Breast epithelium (tissue), 4 donors: ENCODE measurements at places on chromosomes 4 and X. TPM values are rescaled to one million over a fixed set of nuclear protein-coding genes. Genes with fewer than 3 reads are reported as not detected.

TAF7L gene
- total RNA-seq, result 0.32 TPM

DNA sequence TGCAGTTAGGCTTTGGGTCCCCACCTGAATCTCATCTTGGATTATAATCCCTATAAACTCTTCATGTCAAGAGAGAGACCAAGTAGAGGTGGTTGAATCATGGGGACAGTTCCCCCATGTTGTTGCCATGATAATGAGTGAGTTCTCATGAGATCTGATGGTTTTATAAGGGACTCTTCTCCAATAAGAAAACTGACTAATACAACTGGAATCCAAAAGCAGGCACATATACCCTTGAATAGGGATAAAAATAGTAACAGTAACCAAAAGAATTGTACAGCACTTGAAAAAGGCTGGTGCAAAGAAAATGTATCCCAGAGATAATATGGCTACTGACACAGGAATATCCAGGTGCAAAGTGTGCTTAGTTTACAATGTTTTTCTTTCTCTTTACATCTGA lies 351.5 kb upstream of the MAD2L1 start:
- no peak for DNase-seq

DNA sequence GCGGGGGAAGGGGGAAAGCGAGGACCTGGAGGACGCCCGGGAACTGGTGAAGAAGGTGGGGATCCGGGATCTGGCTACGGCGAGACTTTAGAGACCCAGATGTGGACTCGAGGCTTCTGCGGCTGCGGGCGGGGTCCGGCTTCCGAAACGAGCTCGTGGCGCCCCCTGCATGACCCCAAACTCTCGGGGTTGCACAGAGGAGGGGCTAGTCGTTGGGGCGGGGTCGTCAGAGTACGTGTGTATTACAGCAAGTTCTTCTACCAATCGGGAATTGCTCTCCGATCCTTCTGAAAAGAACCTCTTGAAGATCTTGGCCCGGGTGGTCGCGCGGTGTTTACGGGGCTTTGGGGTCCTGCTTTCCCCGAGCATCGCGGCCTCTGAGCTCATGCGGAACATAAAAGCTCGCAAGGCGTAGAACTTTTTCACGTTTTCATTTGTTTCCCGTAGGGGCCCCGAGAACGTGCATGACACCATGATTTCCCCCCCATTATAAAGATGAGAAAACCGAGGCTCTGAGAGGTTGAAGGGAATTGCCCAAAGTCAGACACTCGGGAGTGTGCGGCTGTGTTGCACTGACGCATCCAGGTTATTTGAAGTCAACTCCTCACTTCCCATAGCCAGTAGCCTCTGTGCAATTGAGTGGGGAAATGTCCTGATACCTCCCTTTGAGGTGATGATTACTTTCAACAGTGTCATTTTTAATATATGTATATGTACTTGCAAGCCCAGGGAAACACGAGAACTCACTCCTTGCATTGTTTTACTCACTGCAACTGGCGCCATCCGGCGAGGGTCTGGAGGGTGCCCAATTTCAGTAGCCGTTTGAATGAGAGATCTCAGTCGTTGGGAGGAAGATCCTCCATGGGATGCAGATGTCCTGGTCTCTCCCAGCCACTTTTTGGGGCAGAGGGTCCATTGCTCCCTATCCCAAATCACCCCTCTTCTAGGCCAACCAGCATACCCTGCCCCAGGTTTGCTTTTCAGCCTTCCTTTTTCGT lies at the start of gene BEND4:
Gene BEND4 (minus strand): TSS at position 149 of the 998 bp plus-strand sequence. CDS start 512 bp downstream, outside the sequence.
- no peak for DNase-seq

CYSLTR1 gene
- total RNA-seq, result 2.8 TPM

- no peak for DNase-seq
Observed at GRCh38 chr4:177239878-177240277, 69.8 kb upstream of the NEIL3 start.

GRCh38 chr4:48653217-48654014 lies 126.7 kb downstream of the FRYL start:
- DNase-seq, result peak; percentile 18

DNA sequence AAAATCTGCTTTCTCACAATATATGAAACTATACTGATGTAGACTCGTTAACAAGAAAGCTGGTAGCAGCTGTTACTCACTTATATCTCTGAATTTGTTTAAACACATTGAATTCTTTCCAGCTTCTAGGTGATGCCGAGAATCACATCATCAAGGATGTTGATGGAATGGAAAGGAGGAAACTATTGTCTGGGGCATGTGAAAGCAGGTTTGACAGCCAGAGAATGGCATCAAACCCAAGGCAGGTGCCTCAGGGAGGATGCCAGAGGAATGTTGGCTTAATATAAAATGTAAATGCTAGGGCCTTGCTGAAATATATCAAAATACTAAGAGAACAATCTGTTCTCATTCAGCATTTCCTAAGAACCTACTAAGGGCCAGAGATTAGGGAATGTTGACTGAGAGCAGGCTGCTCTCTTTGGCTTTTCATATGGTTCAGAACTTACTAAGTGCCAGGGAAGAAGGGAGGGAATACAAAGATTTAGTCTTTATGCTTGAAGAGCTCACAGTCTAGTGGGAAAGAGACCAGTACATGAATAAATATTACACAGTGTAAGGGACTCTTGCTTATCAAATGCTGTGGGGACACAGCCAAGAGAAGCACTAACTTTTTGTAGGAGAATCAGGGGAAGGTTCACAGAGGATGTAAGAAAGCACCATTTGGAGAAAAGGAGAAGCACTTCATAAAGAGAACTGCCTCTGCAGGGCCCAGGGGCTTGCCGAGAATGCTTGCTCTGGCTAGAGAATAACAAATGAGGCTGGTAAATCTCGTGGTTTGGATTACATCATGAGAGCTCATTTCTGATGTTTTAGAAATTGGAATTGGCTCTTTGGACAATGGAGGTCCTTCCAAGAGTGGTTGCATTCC lies 14.7 kb downstream of the SLIT2 start:
- DNase-seq, result no peak

DNA sequence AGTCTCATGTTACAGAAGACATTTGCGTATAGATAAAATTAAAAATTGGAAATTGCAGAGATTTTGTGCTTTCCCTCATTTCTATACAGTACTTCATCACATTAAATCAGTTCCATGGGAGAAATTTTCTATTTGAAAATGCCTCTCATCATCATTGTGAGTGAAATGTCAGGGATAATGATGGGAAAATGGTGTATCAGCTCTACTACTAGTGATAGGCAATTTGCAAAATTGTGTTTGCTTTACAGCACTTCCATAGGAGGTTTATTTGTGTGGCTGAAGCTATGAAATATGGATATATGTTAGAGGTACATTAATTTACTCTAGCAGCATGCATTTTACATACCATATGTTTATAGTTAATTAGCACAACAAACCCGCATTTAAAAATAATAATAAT lies 21.0 kb upstream of the ANAPC4 start:
- no peak for DNase-seq

- DNase-seq, result peak; percentile 56
Observed at GRCh38 chr4:140755774-140756318, 339 bp downstream of the TBC1D9 start.

- DNase-seq, result no peak
Observed at GRCh38 chr4:79820427-79820826, 252.6 kb downstream of the ANTXR2 start.

DNA sequence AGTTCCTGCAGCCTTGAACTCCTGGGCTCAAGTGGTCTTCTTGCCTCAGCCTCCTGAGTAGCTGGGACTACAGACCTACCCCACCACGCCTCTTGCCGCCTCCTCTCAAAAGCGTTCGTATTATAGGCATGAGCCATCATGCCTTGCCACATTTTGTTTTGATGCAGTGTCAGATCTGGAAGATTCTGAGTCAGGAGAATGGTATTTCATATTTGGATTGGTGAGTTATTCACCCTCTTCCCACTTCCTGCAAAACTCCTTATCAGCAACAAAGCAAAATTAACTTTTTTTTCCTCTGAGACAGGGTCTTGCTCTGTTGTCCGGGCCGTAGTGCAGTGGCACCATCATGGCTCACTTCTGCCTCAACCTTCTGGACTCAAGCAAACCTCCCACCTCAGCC lies 29.6 kb downstream of the REST start:
- no peak for DNase-seq

ETDA gene
- not detected for total RNA-seq

DNA sequence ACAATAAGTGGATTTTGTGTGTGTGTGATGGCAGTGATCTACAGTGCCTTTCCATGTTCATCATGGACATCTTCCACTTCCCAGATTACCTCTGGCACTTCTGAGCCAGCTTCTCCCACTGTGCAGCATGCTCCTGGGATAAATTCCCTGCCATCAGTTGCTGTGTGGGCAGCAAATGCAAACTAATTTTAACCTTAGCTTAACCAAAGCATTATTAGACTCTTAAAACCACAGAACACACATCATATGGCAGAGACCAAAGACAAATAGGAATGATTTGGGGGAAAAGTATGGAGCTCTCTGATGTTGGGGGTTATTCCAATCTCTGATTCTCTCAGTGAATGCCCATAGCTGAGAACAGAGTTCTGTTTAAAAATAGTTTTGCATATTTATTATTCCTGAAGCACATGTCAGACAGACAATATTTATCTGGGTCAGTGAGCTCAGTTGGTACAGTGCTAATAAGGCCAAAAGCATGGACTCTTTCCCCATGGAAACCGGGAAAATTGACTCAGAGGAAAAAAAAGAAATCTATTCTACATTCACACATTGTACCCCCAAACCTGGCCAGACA lies 567.4 kb downstream of the IQCM start:
- DNase-seq, result no peak

CYP4V2 gene
- 36.6 TPM for total RNA-seq

DNA sequence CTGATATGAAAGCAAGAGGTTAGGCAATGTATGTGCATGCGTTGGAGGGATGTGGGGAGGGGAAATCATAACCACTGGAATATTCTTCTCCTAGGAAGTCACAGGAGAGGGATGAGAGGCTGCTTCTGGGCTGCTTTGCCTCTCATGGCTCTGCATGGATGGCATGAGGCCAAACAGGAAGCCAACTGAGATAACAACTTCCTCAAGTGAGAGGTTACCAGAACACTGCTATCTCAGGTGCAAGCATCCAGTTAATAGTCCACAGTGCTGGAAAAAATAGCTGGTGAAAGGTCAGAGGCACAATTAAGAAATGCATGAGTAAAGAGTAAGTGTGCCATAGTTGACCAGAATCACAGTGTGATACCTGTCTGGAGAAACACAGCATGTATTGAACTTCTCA lies 113.3 kb downstream of the ELOVL6 start:
- DNase-seq, result no peak

GRCh38 chr4:36321176-36321575 lies 39.8 kb downstream of the DTHD1 start:
- no peak for DNase-seq

SPANXD gene
- not detected for total RNA-seq

- no peak for DNase-seq
Observed at GRCh38 chrX:30635630-30636029, 17.6 kb upstream of the GK start.

DNA sequence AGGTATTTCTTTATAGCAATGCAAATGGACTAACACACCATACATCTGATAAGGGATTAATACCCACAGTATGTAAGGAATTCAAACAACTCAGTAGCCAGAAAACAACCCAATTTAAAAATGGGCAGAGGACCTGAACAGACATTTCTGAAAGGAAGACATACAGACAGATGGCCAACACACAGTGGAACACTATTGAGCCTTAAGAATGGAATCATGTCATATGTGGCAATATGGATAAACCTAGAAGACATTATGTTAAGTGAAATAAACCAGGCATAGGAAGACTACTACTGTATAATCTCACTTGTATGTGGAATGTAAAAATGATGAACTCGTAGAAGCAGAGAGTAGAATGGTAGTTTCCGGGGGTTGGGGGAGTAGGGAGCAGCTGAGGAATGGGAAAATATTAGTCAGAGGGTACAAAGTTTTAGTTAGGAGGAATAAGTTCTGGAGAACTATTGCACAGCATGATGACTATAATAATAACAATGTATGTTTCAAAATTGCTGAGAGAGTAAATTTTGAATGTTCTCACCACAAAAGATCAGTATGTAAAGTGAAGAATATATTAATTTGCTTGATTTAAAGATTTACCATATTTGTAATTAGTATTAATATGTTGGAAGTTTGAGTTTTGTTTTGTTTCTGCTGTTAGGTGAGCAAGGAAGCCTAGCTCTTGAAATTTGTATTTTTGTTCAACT lies 25.2 kb downstream of the WDR44 start:
- no peak for DNase-seq

MAGEA10 gene
- total RNA-seq, result not detected

CBR4 gene
- total RNA-seq, result 46.0 TPM

SMR3B gene
- total RNA-seq, result not detected

L1CAM gene
- 0.29 TPM for total RNA-seq

GRCh38 chr4:5874811-5875449 lies 18.0 kb downstream of the CRMP1 start:
- no peak for DNase-seq

- no peak for DNase-seq
Observed at GRCh38 chr4:140818433-140818832, 62.2 kb upstream of the TBC1D9 start.

- DNase-seq, result no peak
Observed at GRCh38 chr4:36551697-36552214, 270.3 kb downstream of the DTHD1 start.

ATG4A gene
- 10.2 TPM for total RNA-seq

DNA sequence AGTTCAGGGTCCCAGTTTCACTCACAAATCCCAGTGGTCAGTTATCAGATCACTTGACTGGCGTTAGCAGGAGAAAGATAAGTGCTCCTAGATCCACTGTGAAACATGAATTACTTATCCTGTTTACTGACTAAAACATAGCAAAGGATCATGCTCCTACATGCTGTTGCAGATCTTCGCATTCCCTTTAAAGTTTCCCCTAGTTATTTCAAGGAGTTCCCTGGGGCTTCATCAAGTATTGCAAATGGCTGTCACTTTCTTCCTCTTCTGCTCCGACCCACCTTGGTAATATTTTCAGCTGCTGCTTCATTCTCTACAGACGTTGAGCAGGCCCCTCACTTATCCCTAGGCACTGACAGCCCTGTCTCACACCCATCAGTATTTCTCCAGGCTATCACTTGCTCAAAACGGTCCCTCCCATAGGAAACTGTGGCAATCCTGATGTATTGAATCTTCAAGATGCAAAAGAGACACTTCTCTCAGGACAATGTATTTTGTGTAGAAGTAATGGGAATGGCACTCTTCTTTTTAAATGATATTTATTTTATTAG lies 466.0 kb downstream of the INPP4B start:
- no peak for DNase-seq

ANOS1 gene
- 4.9 TPM for total RNA-seq

DNA sequence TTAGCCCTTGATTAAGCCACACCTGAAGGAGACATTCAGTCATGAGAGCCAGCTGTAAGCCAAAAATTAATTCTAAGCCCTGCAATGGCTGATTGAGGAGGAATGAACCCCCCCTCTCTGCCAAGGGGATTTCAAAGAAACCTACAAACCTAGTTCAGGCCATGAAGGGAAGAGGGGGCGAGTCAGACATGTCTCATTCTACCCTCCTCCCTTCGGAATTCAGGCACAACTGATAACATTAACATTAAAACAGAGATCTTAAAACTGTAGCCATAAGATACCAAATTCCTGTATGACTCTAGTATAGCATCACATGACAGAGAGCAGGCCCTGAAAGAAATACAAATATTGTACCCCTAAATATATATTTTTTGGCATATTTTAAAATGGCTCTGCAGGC lies 40.4 kb upstream of the AFAP1 start:
- DNase-seq, result no peak

MFAP3L gene
- total RNA-seq, result 87.4 TPM

GRCh38 chr4:108596344-108596743 lies 24.0 kb upstream of the RPL34 start:
- DNase-seq, result no peak
